Stimulated activated CD4-positive, alpha-beta T cell treated with anti-CD3 and anti-CD28 coated beads, Interleukin-4, amount 100 ng/mL, for 1 hour (primary cell): ENCODE measurements at places on chromosomes 16 and 17.

DNA sequence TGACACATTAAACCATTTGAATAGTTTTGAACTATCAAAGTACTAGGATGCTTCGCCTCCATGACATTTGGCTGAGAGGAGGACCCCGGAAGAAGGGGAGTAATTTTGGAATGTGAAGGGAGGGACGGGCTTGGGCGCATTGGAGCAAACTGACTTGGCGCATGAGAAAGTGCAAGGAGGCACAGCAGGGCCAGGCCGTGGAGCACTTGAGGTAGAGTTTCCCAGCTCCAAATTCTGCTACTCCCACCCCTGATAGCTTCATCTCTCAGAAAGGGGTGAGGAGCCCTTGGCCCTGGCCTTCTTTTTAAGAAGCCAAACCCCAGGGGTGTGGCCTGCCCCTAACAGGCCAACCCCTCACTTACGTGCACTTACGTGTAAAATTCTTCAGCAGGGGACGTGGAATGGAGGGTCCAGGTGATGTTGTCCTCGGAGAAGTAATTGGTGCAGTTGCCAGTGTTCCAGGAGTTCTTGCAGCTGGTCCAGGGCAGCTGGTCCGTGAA is 17.7 kb downstream of the SLC6A4 start:
- DNase-seq, result no peak

GRCh38 chr17:48604770-48605329 is at the start of gene HOXB6:
Gene HOXB6, minus strand, starts transcription at chr17:48604986. Its CDS starts 6,836 bp downstream, at chr17:48598150.
- no peak for DNase-seq

DNA sequence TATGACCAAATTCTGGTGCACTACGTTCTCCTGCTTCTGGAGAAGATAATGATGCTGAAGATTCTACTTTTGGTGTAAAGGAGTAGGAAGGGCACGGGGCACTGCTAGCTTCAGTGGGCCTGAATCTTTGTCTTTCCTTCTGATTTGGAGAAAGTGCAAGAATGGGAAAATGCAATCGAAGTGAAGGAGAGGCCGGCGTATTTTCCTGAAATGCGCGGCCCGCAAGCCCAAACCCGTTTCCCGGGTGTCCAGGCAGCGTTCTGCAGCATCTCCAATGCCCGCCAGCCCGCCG is 372 bp upstream of the NDE1 start:
- no peak for DNase-seq

- DNase-seq, result no peak
Measured at GRCh38 chr16:71536752-71537499, 10.7 kb downstream of the CHST4 start.

GRCh38 chr17:2335726-2336214 is 487 bp downstream of the TSR1 start:
- DNase-seq, result no peak

DNA sequence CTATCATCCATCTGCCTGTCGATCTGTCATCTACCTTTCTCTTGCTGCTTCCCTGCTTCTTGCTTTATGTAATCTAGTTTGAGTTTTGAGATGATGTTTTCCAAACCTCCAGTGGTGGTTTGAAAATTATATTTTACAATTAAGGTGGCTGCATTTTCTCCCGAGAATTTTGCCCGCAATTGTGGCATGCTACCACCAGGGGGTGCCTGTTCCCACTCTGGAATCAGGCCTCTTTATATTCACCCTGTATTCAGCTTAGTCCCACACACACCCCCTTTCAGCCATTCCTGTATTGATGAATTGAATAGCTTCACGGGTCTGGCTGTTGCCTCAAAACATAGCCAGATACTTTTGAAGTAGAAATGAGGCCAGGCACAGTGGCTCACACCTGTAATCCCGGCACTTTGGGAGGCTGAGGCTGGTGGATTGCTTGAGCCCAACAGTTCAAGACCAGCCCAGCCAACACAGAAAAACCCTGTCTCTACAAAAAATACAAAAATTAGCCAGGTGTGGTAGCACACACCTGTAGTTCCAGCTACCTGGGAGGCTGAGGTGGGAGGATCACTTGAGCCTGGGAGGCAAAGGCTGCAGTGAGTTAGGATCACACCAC is 3.2 kb downstream of the PRSS22 start:
- DNase-seq, result no peak

DNA sequence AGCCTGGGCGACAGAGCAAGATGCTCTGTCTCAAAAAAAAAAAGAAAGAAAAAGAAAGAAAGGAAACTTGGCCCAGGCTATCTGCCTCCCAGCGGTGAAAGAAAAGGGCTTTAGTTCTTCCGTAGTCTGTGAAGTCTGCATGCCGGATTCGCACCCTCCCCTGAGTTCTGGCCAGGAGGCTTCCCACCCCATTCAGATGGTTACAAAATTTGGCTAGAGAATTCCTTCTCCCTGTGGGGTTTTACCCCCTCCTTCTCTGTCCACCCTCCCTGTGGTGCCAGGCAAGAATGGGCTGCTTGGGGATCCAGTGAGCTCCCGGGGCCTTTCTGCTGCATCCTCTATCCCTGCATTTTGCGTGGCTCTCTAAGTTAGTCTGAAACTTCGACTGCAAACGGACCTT is 37.8 kb downstream of the PAFAH1B1 start:
- DNase-seq, result no peak

GRCh38 chr17:8698162-8698971 is 46.3 kb downstream of the CCDC42 start:
- no peak for DNase-seq

GRCh38 chr17:16044487-16044886 is 44.9 kb downstream of the TTC19 start:
- DNase-seq, result no peak

DNA sequence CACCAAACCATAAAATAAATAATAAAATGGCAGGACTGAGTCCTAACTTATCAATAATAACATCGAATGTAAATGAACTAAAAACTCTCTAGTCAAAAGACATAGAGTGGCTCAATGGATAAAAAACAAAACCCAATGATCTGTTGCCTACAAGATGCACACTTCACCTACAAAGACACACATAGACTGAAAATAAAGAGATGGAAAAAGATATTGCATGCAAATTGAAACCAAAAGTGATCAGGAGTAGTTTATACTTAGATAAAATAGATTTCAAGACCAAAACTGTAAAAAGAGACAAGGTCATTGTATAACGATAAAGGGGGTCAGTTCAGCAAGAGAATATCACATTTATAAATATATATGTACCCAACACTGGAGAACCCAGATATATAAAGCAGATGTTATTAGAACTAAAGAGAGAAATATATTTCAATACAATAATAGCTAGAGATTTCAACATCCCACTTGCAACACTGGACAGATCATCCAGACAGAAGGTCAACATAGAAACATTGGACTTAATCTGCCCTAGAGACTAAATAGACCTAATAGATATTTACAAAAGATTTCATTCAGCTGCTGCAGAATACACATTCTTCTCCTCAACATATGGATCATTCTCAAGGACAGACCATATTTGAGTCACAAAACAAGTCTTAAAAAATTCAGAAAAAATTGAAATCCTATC is 29.8 kb downstream of the SLC47A2 start:
- no peak for DNase-seq

- no peak for DNase-seq
Measured at GRCh38 chr16:85535352-85536072, 77.6 kb upstream of the GSE1 start.

DNA sequence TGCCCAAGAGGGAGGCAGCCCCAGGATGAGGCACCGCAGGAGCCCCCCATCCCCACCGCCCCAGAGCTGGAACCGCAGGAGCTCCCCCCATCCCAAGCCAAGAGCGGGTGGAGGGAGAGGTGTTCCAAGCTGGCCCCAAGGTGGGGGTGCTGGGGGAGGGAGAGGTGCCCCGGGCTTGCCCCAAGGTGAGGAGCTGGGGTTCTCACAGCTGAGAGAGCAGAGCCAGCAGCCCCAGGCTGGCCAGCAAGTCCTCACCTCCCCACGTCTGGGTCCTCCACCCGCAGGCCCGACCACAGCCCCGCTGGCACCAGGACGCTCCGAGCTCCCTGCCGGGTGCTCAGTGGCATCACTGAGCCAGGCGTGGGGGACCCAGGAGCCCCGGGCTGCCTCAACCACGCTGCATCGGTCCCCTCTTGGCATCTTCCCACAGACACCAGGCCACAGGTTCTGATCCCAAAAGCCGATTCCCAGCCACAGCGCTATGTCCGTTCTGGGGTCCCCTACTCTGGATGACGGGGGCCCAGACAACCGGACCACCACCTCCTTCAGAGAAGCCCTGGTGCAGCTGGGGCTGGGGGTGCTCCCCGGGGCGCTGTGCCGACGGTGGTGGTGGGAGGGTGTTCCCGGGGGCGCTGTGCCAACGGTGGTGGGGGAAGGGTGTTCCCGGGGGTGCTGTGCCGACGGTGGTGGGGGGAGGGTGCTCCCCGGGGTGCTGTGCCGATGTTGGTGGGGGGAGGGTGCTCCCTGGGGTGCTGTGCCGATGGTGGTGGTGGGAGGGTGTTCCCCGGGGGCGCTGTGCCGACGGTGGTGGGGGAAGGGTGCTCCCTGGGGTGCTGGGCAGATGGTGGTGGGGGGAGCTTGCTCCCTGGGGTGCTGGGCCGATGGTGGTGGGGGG is 15.4 kb upstream of the WDR45B start:
- no peak for DNase-seq

GRCh38 chr16:70715055-70715858 is 29.4 kb upstream of the MTSS2 start:
- DNase-seq, result no peak

DNA sequence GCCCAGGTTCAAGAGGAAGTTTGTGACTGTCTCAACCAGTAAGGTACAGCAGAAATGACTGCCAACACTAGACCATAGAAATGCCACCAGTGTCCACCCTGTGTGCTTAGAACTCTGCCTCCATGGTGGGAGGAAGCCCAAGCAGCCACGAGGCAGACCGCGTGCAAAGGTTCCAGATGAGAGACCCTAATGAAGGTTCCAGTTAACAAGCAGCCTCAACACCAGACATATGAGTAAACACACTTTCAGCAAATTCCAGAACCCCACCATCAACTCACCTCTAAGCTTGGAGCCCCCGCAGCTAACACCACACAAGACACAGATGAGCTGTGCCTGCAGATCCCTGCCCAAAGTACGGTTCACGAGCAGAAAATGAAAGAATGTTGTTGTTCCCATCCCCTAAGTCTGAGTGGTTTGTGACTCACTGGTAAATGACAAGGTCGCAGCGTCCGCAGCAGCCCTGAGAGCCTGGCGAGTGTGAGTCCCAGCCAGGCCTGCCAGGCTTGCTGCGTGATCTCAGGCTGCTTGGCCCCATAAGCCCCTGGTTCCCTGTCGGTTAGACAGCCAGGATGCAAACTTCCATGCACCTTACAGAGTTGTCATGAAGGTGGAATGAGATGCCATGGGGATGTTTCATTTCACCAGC is 193.7 kb downstream of the C16orf95 start:
- no peak for DNase-seq

DNA sequence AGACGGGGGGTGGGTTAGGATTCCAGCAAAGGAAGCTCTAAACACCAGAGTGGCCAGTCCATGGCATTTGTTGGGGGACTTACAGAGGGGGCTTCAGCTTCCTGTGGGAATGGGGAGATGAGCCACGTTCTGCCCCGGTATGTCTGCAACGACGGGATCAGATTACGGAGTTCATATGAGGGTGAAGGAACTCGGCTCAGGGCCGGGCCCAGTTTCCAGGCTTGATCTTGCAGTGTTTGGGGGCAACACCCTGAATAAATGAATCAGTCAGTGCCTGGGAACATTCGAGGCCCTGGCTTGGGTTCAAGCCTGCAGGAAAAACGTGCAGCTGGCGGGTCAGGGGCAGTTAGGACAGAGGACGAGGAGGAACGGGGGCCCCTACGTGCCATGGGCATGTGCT is 54.0 kb downstream of the JPH3 start:
- DNase-seq, result no peak

DNA sequence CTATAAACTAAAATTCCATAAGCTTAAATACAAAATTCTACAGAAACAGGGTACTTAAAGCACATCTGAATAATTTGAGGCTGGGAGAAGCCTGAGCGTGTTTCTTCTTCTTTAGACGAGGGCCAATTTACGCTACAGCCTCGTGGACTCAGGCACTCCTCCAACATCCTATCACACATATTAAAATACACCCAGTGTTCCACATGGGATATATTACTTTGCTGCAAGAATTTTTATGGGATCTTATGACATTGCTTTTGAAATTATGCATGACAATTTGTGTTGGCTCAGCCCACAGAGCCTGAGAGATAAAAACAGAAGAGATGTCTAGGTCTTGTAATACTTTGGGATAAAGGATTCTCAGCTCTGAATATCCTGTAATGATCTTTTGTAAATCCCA is 3.5 kb upstream of the TANGO6 start:
- DNase-seq, result no peak

DNA sequence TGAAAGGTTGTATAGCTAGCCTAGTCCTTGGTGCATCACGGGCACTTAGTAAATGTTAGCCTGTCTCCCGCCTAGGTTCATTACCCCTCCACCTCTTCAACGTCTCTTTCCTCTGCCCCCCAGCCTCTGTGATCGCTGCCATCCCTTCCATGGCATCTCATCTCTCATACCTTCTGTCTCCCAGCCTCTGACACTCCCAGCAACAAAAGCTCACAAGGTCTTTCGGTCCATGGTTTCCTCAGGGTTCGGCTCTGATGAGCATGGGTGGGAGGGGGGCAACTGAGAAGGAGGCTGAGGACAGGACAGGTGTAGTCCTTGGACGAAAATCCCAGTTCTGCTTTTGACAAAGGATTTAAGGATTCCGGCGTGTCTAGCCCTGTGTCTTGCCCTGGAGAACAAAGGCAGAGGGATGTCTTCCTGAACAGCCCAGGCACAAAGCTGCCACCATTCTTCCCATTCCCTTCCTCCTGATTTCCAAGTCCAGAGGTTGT is 16.7 kb downstream of the CCR7 start:
- DNase-seq, result no peak

GRCh38 chr16:84357191-84357651 is 11.1 kb upstream of the ATP2C2 start:
- DNase-seq, result no peak

GRCh38 chr17:68603656-68604055 is 2.5 kb upstream of the FAM20A start:
- DNase-seq, result no peak

GRCh38 chr17:14157822-14158221 is 78.8 kb downstream of the CDRT15 start:
- no peak for DNase-seq

- no peak for DNase-seq
Measured at GRCh38 chr16:54116124-54116655, 170.4 kb downstream of the IRX3 start.

DNA sequence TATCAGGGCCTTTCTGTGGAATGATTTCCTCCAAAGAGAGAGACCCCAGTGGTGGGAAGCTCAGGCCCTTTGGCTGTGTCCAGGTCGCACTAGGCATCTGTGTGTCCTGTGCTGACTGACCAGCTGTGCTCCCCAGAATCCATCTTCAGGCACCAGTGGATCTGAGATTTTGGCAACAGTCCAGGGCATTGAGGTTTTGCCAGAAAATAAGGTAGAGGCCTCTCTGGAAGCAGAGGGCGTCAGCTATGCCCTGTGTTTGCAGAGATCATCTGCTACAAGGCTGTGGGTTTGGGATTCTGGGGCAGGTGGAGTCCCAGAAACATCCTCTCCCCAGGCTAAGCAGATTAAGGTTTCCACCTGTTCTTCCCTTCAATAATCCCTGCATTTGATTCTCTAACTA is 57.5 kb upstream of the TOB1 start:
- DNase-seq, result no peak
